ENCODE measurements at places on chromosomes 2 and 18.

DNA sequence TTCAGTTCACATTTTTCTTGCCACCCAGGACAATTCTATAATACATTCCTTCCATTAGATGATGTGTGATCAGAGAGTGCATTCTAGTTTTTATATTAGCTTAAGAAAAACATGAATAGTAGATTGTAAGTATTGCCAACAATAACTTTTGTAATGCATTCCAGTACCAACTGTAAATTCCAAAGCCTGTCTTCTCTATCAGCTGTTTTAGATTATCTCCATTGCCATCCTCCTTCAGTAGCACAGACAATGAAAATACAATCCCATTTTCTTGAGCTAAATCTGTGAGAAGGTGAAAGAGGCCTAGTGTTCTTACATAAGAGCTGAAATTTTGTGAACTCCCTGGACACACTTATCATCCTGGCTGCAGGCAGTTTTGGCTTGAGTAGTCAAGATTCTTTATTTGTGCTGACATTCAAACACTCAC is 103.9 kb downstream of the CCBE1 start:
- no peak for DNase-seq

- no peak for DNase-seq
Observed at GRCh38 chr2:232276733-232277313, 101.7 kb upstream of the ALPP start.

GRCh38 chr2:238915196-238915595 is 67.3 kb downstream of the TWIST2 start:
- no peak for DNase-seq

GRCh38 chr2:68434981-68435380 is 32.1 kb downstream of the FBXO48 start:
- no peak for DNase-seq

DNA sequence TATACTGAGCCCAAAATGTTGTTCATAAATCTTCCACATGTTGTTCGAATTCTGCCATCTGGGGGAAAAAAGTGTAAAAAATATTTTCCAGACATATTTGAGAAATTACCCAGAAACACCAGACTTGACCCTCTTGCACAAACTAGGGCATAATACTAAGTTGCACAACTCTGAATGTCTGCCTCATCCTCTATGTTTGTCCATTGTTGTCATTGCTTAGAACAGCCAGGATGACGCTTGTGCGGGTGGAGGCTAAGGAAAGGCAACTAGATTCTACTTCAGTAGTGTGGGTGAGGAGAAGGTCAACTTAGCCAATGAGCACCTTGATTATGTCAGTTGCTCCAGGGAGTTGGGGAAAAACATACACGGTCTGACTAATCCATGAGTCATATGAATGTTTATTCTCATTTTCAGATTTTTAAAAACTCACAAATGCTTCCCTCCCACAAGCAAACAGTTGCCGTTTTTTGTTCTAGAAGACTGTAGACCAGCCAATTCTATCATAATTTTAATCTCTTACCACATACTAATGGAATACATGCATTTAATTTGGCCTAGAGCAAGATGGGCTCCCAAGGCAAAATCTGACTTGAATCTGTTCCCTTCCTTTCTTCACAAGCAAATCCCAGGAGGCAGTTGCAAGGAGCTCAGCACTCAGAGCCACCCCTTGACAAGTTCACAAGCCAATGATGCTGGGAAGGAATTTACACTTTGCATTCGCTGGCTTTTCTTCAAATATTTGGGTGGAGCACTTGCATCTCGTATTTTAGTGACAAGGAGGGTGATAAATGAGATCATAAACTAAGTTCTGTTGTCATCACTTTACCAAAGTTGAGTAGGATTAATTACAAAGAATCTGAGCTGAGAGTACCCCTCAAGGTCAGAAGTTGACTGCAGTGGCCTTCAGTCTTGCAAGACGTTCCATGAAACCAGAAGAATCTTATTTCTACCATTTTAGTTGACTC is 163.2 kb upstream of the TWIST2 start:
- DNase-seq = no peak

All from nephron progenitor cell (in vitro differentiated cells).